ELF-1 (cell line): ENCODE measurements at places on chromosomes 7 and 10.

- DNase-seq: no peak
Measured at GRCh38 chr7:38461887-38462286, 169.3 kb downstream of the AMPH start.

DNA sequence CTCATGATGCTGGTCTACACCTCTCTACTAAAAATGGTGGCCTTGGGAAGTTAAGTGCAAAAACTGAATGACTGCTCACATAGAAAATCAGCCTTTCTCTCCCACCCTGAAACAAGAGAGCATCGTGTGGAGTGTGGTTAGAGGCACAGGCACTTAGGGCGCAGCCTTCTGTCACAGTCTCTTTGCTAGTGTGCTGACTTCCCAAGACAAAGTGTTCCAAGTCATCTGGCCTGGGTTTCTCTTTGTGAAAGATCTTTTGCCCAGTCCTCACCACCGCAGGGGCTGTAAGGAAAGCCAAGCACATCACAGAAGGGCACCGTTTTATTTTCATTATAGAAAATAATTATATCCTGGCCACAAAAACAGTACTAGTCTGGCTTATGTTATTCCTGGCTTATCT, 12.5 kb downstream of the STN1 start:
- DNase-seq: no peak

DNA sequence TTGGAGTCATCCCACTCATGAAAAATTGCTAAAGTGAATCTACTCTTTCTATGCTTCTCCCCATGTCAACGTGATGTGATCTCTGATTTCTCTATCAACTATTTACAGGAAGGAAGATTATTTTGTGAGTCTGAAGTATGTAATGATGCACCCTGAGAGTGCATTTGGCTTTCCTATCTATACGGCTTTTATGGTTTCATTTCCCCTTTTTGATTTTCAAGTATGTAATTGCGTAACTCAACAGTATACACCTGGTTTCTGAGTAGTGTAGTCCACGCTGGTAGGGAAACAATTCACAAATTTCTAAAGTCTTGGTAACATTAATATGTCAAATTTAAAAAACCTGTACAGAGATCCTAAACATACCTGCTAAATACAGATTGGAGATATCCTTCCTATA, 194.7 kb upstream of the SEMA3A start:
- DNase-seq: no peak

DNA sequence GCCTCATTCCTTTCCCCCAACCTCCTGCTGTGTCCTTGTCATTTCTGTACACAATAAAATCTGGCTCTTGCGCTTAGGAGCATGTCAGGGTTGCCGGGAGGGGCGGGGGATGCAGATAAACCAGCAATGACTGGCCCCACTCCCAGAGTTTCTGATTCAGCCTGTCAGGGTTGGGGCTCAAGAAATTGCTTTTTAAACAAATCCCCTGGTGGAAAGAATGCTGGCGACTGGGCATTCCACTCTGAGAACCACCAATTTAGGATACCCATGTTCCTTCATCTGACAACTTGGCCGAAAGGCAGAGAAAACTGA, 376.4 kb downstream of the TCERG1L start:
- DNase-seq: peak; percentile 82

DNA sequence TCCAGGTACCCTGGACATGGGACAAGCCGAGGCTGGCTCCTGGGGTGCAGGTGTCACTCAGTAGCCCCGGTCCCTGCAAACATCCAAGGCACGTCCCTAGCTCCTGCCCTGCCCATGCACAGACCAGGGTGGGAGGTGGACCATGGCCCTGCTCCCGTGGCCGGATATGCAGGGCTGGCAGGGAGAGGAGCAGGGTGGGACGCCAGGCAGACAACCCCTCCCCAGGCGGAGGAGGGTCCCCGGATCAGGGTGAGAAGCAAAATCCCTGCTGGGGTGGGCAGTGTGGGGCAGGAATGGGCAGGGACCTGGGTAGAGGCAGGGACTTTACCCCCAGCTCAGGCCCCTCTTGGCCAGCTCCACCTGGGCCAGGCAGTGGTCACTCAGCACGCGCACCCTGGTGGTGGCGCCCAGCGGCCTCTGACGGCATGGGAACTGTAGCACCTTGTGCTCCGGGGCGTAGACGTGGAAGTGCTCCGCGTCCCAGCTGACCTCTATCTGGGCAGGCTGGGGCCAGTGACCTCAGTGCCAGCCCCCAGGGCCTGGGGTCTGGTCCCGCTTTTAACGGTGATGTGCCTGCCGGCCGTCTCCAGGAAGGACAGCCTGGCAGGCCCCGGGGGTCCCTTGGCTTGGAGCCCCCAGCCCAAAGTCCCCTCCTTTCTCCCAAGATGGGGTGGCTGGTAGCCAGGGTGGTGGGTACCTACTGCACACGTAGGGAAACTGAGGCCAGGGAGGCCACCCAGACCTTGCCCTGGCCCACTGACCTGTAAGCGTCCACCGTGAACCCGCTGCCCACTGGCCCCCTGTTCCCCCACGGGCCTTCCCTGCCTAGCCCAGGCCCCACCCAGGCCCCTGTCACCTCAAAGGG, 1.2 kb downstream of the GRIFIN start:
- peak; percentile 54 for DNase-seq

DNA sequence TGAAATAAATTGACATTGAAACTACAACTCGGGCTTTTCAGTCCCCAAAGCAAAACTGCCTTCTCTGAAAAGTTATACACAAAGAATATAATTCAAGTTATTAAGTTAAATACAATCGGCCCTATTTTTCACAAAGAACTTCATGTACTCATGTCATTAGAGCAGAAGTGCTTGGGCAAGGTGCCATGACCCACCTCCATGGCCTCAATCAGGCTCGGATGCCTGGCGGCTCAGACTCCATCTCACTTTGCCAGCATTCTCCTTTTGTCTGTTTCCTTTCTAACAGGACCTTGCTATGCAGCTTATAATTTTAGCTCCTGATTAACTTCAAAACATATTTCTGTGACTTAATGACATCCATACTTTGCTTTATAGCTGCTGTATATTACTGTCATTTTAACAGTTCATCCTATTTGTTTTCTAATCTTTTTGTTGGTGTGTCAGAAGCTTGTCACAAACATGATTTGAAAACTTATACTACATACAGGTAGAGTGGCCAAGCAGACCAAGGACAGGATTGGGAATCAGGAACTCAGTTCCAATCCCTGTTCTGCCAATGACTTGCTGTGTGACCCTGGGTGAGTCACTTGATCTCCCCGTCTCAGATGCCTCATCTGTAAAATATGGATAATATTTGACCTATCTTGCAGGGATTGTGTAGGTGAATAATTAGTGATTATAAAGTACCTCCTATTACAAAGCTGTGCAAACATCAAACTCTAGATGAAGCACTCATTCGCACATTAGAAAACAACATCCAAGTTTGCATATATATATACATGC, 60.8 kb upstream of the ITGA8 start:
- DNase-seq: no peak

DNA sequence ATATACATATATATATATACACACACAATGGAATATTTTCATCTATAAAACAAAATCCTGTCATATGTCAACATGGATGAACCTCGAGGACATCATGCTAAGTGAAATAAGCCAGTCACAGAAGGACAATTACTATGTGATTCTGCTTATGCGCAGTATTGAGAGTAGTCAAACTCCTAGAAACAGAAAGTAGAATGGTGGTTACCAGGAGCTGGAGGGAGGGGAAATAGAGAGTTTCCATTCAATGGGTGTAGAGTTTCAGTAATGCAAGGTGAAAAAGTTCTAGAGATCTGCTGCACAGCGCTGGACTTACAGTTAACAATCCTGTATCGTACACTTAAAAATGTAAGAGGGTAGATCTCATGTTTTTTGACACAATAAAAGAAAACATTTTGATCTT, 181.9 kb downstream of the CDCA7L start:
- DNase-seq: no peak

DNA sequence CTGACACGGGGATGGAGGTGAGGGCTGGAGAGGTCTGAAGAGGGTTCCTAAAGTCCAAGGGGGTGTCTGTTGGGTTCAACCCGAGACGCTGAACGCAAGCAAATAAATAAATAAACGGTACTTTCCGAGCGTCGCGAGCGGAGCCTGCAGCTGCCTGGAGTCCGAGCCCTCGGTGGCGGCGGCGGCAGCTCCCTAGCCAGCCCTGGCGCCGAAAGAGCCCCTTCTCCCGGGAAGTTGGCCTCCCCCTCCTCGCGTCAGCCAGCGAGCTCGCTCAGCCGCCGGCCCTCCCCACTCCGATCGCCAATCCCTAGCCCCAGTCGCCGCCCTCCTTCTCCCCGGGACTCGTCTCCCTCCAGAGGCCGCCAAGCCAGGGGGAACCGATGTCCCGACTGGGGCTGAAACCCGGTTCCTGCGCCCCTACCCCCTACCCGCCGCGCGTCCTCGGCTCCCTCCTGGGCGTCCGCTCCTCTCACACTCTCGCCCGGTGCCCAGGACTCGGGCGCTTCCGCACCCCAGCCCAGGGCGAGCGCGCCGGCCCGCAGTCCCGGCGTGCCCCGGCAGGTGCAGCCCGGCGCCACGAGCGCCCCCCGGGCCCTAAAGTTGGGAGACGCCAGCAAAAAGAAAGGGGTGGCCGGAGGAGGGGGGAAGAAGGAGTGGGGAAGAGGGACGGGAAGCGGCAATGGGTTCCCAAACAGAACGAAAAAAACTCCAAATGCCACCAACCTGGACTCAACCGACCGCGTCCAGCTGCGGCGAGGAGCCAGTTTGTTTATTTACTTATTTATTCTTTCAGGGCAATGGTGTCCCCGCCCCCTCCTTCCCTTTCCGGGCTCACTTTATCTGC, at the start of gene GFRA1:
Gene GFRA1 (minus strand): TSS at position 767 of the 844 bp plus-strand sequence. CDS start 1,177 bp downstream, outside the sequence.
- DNase-seq: peak; percentile 37

GRCh38 chr10:47078393-47079203, 167.4 kb downstream of the PTPN20 start:
- DNase-seq: peak; percentile 44

DNA sequence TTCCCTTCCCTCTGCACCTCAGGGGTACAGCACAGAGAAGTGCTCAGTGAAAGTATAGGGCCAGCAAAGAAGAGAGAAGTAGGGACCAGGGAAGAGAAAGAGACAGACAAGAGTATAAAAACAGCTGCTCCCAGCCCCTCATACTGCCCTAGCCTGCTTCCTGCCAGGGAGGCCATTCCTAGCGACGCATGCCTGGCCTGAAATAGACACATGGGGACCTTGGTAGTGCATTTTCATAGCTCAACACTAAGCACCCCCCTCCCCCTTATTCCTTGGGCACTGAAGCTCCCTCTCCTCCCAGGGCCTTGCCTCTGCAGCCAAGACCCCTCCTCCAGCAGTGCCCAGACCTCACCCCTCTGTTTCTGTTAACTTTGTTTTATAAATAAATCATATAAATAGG, 64.7 kb downstream of the ZMIZ1 start:
- DNase-seq: no peak

GRCh38 chr7:138584283-138584682, 116.9 kb downstream of the SVOPL start:
- DNase-seq: no peak

- DNase-seq: no peak
Measured at GRCh38 chr7:28490831-28491230, 78.5 kb downstream of the CREB5 start.

DNA sequence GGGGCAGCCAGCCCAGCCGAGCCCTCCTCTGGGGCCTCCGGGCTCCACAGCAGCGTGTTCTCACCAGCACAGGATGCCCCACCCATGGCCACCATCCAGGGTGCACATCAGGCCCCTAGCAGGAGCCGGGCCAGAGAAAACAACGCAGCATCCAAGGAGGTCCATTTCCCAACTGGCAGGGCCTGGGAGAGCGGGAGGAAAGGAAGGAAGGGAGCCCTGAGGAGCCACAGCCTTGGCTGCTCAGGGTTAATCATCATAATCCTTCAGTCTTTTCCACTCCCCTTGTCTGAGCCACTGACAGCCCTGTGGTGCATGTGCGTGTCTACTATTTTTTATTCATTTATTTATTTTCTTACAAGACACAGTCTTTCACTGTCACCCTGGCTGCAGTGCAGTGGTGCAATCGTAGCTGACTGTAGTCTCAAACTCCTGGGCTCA, 3.6 kb downstream of the PLAC9 start:
- DNase-seq: no peak

GRCh38 chr7:141053626-141054025, 20.2 kb upstream of the TMEM178B start:
- DNase-seq: no peak

- no peak for DNase-seq
Measured at GRCh38 chr10:72311667-72312066, 37.9 kb downstream of the DDIT4 start.

DNA sequence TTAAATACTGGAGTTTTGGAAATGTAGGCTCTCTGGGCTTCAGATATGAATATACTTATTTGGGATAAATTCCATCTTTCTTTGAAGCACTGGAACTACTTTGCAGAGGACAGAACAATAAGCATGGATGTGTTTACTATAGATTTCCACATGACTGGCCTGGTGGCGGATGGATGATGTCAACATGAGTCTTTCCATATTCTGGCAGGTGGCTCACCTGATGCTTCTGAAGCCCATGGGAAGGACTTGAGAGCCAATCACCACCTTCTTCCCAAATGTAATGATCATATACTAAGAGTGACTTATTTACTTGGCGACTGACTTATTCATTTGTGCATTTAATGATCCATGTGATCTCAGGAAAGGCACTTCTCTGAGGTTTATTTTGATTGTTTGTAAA, 110.5 kb downstream of the FANK1 start:
- no peak for DNase-seq

- DNase-seq: peak; percentile 43
Measured at GRCh38 chr10:71357792-71358265, 38.8 kb downstream of the SLC29A3 start.

- DNase-seq: peak; percentile 26
Measured at GRCh38 chr7:8111282-8111960, 142.8 kb downstream of the GLCCI1 start.

DNA sequence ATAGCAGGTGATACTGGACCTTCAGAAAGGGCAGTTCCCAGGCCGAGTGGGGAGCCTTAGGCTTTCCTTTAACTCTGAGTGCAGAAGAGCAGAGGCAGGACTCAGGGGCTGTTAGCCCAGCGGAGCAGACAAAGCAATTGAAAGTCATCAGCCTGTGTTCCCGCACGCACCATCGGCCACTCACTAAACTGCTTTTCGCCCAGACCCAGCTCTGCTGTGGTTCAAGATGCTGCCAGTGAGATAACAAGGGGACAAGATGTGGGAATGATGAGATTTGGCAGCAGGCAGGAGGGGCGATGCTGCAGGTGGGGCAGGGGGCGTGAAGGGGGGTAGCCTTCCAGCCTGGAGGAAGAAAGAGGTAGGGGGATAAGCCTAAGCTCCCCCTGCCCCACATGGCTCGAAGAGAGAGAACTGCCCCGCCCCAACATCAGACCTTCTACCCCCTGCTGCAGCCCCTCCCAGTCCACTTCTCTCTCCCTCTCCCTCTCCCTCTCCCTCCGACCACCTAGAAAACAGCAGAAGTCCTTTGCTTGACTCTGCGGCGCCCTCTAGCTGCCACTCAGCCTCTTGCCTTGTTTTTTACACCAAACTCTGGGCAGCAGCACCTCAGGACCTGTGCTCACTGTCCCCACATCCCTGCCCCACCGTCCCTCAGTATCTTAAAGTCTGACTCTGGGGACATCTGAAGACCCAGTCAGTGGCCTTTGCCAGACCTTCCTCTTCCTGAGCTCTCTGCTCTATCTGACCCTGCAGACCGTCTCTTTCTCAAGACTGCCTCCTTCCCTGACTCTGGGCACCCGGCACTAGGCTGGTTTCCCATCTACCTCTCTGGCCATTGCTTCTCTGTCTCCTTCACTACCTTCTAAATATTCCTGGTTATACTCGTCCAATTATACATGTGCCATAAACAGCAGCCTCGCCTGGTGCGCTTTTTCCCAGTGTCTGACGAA, 110.5 kb downstream of the C10orf105 start:
- peak; percentile 91 for DNase-seq
